ENCODE measurements at places on chromosomes 3 and 15.

DNA sequence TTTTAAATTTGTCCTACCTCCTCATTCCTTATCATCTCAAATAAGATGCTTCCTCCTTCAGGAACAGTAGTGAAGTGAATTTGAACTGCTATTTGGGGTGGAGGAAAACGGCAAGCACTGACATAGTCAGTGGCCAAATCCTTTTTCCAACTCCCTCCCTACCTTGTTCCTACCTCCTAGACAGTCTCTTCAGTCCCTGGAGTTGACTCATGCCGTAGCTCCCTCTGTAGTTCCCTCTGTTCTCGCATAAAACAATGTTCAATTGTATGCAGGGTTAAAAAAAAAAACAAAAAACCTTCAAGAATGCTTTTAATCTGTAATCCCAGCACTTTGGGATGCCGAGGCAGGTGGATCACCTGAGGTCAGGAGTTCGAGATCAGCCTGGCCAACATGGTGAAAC lies 1.4 kb downstream of the UBR1 start:
- no peak for DNase-seq

DNA sequence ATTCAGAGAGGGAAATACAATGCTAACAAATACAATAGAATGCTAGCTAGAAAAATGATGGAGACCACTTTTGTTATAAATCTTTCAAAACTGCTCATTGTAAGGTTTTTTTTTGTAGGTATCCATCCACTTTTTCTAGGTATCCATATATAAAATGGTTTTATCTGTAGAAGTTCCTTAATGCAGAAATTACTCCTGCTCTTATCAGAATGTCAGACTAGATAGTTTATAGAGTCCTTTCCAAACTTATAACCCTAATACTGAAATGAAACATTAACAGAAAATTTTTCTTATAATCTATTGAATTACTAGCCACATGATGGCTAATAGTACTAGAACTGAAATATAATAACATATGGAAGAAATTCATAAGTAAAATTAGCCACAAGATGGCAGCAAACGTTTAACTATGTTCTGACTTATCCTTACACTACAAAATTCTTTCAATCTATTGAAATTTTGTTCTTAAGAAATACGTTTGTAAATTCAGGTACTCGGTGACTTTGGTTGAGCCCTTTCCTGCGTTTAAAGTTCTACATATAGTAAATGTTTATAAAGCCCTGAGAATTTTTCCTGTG lies 58.5 kb downstream of the ECT2 start:
- no peak for DNase-seq

DNA sequence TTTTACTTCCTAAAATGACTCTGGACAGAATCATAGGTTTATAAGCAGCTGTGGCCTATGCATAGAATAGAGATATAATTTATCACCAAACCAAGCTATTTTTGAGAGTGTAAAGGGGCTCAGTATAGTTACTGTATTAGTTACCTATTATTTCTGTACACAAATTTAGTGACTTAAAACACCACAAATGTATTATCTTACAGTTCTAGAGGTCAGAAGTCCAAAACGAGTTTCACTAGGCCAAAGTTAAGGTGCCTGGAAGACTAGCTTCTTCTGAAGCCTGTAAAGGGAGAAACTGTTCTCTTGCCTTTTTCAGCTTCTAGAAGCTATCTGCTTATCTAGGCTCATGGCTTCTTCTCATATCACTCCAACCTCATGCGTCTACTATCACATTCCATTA lies 30.1 kb downstream of the CCDC54 start:
- DNase-seq: no peak

DNA sequence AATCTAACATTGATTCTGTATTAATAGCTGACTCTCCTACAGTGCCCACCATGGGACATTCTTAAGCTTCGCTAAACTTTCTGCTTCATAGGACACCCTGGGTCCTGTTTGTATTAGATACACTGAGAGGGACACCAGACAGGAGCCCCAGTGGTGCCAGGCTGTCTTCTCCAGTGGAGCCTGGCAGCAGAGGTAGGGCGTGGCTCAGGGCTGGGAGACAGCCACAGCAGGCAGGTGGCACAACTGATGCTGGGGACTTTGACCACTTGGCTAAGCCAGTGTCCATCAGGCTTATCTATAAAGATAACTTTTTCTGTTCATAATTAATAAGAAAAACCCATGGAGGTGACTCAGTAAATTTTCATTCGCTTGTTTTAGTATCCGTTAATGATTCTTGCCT lies 21.8 kb downstream of the NIPA1 start:
- DNase-seq: no peak

DNA sequence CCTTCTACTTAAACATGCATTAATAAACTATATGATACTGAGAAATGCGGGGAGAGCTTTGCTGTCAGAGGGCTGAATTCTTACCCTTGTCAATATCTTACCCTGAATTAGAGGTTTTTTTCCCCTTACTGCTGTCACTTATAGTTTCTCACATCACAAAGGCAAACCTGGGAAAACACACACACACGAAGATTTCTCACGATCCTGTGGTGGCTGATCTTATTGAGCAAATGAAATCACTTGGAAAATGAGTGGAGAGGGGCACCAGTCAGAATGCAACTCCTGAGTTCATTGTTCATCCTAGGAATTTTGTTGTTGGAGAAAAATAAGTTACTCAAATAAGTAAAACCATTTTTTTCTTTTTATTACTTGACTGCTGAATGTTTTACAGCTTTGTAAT lies 673.6 kb downstream of the EDEM1 start:
- no peak for DNase-seq

DNA sequence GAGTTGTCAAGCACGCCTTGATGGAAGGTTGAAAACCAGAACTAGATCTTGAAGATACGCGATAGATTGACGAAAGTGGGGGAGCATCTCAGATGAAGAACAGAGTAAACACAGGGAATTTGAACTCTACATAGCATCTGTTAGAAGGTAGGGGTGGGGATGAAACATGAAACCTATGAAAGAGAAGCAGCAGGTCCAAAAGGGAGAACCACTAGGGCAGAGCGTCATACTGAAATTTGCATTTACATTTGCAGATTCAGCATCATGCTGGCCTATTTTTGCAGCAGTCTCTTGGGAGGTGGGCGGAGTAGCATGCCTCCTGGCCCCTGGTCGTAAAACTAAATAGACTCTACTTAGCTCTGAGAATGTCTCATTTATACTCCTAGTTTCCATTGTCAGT lies 46.1 kb upstream of the RASGRP1 start:
- no peak for DNase-seq

DNA sequence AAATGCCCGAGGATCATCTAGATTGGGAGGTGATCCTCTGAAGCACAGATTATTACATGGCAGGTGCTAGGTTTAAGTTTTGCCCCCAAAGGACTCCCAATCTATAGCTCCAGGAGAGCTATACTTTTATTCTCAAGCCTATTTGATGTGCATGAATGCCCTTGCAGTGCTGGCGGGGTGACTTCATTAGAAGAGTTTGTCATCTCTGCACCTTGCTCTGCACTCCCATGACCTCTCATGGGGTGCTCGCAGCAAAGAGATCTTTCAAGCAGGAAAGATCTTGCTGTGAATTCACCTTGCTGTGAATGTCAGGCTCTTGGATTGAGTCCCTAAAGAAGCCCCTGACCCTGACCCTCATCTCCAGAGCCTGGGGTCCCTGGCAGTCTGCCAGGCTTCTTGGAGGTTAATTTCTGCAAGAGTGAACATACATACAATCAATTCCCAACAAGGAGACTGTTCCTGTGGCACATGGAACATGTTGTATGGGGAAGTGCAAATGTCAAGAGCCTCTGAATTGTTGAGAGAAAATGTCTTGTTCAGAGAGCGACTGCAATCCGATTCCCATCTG lies 45.9 kb downstream of the FAM43A start:
- DNase-seq: no peak

- no peak for DNase-seq
Measured at GRCh38 chr3:5205165-5205941, 17.8 kb downstream of the EDEM1 start.

DNA sequence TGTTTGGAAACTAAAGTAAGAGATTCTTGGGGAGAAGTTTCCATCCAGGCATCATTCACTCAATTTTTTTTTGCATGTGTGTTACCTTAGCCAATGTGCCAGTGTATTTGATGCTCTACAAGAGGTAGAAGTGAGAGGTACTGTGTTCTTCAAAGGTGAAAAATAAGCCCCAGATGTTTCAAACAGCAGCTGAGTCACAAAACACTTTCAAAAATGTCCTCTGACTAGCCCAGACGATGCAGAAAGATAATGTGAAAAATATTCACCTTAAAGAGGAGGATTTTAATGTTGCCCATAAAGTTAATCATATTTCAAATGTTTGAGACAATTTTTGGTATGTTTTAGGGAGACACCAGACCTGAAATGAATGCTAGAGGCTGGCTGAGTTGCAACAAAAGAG lies 107.7 kb upstream of the RASGRP1 start:
- no peak for DNase-seq

- DNase-seq: no peak
Measured at GRCh38 chr3:39446444-39446843, 21.0 kb upstream of the MOBP start.

GRCh38 chr3:99537416-99537815 lies 101.0 kb upstream of the COL8A1 start:
- no peak for DNase-seq

DNA sequence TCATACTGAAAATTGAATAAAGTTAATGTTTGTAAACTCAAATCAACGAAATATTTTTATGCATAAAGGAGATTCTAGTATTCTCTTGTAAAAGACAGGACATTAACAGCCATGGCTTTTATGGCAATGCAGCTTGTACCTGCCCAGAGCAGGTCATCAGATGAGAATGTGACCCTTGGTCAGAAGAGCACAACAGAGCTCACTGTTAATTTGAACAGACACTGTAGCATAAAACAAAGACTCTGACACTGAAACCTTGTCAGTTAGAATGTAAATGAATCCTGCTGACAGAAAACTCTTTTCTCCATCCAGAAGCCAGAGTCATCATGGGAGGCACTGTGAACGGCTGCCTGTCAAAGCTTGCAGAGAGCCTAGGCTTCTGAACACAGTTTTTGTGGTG lies 410.6 kb downstream of the RAP2B start:
- no peak for DNase-seq

DNA sequence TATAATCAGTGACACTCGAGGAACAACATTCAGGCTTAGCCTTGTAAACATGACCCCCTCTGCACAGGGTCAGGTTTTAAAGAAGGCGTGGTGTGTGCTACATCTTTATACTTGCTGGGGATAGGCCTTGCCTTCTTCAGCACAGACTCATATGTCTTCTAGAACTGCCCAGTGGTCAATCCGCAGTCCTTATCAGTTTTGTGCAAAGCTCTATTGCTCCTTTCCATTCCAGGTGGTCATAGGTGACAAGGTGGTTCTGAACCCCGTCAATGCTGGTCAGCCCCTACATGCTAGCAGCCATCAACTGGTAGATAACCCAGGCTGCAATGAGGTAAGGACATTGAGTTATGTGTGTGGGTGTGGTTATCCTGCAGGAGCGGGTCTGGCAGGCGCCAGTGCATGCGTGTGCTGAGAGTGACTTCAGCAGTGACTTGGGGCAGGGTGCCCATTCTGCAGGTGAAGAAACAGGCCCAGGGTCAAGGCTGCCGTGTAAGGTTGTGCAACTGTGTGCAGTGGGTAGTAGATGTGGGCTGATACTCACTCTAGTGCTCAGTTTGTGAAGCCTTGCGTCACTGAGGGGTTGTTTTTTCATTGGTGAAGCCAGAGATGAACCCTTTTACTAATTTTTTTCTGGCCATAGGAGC lies 150.9 kb downstream of the ITPR1 start:
- no peak for DNase-seq

DNA sequence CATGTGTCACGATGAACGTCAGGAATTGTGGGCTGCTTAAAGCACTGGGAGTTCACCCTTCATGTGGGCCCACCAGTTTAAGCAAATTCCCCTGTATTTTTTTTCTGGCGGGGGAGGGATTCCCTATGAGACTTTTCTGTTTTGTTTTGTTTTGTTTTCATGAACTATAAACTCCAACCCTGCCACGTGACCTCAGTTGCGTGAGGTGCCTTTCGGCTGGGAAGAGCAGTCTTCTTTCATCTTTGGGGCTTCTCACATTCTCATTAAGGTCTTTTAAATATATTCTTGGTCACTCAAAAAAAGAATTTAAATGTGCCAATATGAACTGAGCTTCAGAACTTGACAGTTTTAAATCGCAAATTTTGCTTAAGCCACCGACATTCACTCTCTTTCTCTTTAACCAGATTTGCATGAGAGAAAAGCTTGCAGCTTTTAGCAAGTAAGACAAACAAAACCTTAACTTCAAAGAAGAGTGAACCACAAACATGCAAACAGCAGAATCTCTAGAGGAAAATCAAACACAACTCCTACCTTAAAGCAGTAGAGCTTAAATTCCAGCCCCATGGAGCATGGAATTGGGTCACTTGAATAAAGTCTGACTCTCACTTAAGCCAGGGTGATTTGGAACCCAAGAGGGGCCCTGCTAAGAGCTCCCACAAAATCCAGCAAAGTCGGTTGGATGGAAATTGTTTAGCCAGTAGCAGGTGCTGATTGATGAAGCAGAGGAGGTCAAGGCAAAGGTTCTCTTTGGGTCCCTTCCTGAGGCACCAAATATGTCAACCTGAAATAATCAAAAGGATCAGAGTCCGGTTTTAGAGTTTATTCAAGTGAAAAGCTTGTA lies 699.8 kb upstream of the GBE1 start:
- DNase-seq: no peak

DNA sequence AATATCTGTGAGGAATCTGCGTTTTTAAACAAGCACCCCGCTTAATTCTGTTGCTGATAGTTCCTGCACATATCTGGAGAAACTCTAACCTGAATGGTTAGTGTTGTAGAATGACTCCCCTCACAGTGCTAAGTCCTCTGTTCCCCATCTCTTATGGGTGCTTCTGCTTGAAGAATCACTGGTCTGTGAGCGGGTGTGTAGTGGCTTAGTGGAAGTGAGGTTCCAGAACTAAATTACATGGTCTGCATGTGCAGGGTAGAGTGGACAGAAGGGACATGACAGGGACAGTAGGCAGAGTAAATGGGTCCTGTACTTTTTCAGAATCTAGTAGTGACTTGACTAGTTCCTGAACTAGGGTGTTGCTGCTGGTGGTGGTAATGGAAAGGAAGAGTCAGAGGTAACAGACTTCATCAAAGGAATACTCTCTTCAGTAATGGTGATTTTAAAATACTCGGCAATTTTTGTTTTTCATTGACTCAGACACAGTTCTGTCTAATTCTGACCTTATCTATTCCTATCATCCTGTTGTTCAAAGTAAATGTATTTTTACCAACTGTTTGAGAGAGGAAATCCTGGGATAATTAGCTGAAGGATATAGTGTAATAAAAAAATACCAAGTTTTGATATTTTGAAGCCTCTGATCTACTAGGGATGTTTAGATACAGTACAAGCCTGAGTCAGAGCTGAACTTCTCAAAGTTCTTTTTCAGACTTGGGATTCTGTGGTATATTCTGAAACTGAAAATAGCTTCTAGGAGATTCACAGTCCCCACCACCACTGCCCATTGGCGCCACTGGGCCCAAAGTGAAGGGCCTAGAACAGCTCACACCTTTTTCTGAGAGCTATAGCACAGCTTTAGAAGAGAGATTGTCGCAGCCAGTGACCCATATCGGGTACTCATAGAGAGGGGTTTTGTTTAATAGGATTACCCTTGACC lies 55.5 kb downstream of the FNDC3B start:
- no peak for DNase-seq
